ENCODE measurements at places on chromosomes 12 and 14.
A peak's percentile ranks its signal among the peaks of the same experiment; 100 is the strongest.

GRCh38 chr12:105278043-105278697 is 42.2 kb upstream of the APPL2 start:
- DNase-seq, result peak; percentile 71

DNA sequence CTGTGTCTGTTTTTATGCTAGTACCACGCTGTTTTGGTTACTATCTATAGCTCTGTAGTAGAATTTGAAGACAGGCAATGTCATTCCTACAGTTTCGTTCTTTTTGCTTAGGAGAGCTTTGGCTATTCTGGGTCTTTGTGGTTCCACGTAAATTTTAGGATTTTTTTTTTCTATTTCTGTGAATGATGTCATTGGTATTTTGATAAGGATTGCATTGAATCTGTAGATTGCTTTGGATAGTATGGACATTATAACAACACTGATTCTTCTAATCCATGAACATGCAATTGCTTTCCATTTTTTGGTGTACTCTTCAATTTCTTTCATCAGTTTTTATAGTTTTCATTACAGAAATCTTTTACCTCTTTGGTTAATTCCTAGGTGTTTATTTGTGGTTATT is 345.2 kb downstream of the TMEM121 start:
- no peak for DNase-seq

DNA sequence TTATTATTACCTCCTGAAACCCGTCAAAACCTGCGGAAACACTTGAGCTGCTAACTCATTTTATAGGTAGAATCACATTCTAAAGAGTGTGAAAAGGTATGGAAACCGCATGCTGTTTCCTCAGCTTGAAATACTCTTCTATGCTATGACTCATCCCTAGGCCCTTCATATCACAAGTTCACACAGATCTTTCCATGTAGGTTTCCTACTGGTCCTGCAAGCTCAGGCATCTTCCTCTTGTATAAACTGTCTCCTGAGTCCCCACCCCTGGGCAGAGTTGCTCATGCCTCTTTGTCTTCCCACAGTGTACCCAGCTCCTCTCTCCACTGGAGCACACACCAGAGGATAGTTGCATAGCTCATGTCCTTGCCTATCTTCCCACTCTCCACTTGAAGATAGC is 84.7 kb downstream of the CMAS start:
- no peak for DNase-seq

DNA sequence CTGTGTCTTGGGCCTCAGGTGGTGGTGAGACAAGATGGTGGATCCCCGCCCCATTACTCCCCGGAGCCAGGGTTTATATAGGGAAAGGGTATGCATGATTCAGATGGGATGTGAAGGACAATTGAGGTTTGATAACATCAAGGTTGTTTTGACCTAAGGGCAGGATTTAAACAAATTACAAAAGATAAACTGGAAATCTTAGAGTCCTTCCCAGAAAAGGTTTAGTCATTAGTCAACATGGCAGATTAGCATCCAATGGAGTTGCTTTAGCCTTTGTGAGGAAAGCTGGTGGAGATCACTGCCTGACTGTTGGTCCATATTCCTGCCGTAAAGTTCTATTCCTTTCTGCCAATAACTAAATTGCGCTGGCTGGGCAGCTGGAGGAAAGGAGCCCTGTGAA is 15.6 kb upstream of the FRMD6 start:
- no peak for DNase-seq

- no peak for DNase-seq
Measured at GRCh38 chr14:85061256-85061655, 468.7 kb upstream of the FLRT2 start.

- DNase-seq, result no peak
Measured at GRCh38 chr12:105078712-105079570, 5.3 kb downstream of the ALDH1L2 start.

GRCh38 chr12:53502331-53502730 is 1.2 kb downstream of the TARBP2 start:
- DNase-seq, result no peak

DNA sequence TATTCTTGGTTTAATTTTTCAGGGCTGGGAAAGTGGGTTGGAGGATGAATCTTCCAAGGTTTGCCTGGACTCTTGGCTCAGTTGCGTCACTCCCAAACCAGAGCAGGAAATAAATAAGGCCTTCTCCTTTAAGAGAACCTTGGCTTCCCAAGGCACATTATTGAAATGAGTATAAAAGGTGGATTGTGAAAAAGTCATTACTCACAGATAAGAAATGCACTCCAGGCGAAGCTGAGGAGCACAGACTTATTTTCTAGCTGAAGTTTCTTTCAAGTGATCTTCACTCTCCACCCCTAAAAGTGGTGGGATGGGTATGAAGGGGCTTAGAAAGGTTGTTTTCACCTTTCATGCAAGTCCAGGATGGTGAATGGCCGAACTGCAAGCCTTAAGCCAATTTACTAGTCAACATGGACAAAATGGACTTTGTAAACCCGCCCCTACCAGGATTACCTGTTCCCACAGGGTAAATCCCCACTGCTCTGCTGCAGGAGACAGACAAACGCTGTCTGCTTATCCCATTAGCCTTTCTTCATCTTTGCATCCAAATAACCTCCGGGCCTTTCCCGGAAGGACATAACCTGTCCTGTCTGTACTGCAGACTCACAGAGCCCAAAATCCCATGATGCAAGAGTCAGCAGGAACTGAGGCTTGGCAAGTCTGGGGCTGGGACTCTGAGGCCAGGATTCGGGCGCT is 207.6 kb downstream of the BCL11B start:
- peak; percentile 33 for DNase-seq

DNA sequence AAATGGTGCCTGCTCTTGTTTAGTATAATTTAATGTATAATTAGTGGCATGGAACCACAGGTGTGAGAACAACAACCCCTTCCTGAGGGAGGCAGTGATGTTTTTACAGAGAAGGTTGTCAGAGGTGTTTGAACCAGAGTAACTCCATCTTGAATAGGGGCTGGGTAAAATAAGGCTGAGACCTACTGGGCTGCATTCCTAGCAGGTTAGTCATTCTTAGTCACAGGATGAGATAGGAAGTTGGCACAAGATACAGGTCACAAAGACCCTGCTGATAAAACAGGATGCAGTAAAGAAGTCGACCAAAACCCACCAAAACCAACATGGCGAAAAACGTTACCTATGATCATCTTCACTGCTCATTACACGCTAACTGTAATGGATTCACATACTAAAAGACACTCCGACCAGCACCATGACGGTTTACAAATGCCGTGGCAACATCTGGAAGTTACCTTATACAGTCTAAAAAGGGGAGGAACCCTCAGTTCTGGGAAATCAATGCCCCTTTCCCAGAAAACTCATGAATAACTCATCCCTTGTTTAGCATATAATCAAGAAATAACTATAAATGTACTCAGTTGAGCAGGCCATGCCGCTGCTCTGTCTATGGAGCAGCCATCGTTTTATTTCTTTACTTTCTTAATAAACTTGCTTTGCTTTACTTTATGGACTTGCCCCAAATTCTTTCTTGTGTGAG is 47.8 kb upstream of the LTA4H start:
- no peak for DNase-seq

DNA sequence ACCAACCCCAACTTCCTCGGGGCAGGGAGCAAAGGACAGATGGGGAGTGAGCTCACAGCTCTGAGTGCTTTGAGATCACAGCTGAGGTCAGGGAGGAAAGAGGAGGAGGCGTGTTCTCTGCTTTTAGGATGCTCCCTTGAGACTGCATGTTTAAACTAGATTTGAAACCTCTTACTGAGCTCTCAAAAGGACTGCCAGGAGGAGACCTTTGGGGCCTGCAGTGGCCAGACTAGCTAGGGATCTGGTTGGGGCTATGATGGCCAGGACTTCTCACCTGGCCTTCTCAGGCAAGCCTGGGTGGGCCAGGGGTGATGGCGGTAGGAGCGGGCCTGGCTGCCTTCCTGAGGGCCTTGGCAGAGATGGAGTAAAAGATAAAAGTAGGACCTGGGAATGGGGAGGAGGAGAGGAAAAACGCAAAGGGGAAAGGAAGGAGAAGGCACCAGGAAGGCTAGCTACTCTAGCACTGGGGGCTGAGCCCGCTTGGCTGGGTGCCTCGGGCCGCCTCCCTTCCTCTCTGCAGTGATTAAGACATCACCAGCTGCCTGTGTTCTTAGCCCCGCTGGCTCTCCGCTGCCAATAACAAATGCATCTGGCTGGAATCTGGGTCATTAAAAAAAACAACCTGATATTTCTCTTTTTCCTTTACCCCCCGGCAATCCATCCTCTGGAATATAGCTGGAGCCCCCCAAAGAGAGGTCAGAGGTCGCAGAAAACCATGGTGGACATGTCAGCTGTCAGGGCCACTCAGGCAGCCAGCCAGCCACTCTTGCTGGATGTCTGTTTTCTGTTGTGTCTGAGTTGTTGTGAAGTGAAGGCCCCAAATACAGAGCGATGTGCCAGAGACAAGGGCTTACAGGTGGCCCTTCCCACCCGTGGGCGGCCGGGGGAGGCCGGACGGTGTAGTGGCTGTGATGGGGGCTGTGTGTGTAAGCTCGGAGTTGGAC is 141.3 kb downstream of the TSPAN9 start:
- peak; percentile 94 for DNase-seq

GRCh38 chr12:118310320-118310719 is 62.4 kb downstream of the TAOK3 start:
- DNase-seq, result no peak

DNA sequence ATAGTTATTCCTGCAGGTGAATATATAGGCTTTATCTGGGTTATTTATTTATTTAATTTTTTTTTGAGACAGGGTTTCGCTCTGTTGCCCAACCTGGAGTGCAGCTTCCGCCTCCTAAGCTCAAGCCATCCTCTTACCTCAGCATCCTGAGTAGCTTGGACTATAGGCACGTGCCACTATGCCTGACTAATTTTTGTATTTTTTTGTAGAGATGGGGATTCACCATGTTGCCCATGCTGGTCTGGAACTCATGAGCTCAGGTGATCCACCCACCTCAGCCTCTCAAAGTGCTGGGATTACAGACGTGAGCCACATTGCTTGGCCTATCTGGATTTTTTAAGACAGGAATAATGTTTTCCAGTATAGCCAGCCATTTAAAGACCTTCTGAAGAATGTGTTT is 2.0 kb downstream of the RAN start:
- DNase-seq, result no peak

DNA sequence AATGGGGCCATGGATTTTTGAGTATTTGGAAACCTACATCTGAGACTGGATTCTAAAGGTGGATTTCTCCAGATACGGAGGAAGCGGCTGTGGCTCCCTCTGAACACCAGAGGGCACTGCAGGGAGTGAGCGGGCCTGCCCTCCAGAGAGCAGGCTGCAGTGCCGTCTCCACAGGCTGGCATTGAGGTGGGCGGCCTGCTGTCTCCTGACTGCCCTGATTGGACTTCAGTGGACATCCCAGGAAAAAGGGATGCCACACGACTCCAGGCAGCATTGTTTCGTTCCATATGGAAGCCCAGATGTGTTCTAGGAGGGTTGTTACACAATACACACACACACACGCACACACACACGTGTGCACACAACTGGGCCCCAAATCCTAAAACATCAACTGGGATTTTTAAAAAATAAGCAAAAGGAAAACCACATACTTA is 20.9 kb upstream of the ANO2 start:
- peak; percentile 86 for DNase-seq

GRCh38 chr12:28088566-28089272 is 101.5 kb upstream of the CCDC91 start:
- DNase-seq, result peak; percentile 32

GRCh38 chr12:119446459-119446858 is 111.9 kb downstream of the CCDC60 start:
- no peak for DNase-seq

DNA sequence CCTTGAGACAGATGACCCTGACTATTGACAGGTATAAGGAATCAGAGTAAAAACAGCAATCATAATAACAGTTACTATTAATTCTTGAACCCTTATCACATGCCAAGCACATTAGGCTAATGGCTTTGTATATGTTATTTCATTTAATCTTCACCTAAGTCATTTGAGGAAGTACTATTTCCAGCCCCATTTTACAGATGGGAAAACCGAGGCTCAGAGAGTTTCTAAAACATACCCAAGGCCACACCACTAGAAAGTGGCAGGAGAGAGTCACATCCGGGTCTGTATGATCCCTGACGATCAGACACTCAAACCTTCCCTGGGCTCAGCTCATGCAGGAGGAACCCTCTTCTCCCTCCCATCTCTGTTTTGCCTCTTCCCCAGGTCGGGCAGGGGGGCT is 209.5 kb downstream of the RBM19 start:
- DNase-seq, result no peak

DNA sequence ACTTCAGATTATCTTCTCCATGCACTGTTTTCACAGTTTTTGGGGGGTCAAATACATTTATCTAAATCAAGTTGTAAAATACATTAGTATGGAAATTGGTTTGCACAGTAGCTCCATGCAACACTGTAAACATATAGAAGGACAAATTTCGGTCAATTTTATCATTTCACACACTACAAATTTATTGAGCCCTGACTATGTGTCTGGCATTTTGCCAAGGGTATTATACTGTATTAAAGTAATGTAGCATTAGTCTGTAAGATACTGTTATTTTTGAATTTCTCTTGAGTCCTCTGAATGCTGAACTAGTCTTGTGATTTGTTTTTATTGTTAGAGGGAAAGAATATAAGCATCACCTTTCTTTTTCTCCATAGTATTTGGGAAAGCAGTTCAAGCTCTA is 1.3 kb downstream of the RAD9B start:
- DNase-seq, result no peak

- DNase-seq, result peak; percentile 72
Measured at GRCh38 chr12:118979763-118980406, 1.5 kb upstream of the SRRM4 start.
